ENCODE measurements at places on chromosomes 11 and 22.

GRCh38 chr22:23621082-23621780, 10.9 kb downstream of the DRICH1 start:
- DNase-seq = no peak

DNA sequence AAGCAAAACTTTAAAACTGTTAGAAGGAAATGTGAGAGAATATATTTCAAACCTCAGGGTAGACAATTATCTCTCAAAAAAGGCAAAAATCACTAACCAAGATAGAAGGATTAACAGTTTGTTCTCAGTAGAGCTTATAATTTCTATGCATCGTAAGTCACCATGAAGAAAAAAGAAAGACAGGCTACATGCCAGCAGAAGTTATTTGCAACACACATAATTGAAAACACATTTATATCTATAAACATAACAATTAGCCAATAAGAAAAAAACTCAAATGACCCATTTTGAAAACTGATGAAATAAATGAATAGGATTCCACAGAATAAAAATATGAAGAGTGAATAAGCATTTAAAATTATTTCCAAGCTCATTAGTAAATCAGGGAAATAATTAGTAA, 24.4 kb upstream of the SNX19 start:
- no peak for DNase-seq

DNA sequence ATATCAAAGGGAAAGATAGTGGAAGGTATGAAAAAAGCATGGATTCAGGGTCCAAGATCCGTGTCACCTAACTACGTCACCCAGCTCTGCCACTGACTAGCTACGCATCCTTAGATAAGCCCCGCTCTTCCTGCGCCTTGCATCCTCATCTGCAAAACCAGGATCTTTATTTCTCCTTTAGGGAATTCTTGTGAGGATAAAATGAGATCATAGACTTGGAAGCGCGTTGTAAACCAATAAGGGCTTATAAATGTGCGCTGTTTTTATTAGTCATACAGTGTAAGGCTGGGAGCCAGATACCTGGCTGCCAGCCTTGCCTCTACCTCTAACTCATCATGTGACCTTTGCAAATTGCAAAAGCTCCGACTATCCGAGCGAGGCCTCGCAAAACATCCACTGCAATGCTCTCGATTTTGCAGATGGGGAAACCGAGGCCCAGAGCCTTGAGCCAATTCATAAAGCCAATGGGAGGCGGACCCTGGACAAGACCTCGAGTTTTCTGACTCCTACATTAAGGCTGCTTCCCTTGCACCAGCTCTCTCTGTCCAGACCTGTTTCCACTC, 753 bp downstream of the PRPF19 start:
- peak; percentile 30 for DNase-seq

GRCh38 chr11:6404342-6405051, 14.2 kb downstream of the SMPD1 start:
- DNase-seq = no peak

DNA sequence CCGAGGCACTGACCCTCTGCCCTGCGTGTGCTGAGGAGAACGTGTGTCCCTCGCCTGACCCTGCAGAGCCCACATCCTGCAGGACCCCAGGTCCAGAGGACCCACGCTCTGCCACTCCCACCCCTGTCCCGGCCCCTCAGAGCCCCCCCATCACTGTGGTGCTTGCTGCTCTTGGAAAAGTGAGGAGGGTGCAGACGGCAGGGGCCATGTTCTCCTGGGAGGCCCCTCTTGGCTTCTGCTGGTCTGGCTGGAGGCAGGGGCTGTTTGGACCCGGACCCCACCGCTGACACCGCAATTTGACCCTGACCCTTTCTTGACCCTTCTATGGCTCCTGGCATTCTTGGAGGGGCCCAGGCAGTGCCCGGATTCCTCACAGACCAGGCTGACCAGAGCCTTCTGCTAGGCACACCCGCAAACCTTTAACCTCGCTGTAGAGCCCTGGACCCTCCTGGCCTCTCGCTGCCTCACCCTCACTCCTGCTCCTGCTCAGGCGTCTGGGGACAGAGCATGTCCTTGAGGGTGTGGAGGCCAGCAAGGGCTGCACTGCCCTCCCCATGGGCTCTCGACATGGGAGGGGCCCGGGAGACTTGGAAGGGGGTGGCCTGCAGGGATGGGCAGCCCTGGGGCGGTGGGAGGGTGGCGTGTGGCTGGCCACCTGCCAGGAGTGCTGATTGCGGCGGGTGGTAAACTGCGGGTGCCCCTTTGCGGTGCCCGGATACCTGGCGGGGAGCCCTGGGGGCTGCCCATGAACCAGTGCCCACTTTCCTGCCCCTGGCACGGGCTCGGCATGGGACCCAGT, 37.0 kb upstream of the MUC5AC start:
- DNase-seq = no peak

DNA sequence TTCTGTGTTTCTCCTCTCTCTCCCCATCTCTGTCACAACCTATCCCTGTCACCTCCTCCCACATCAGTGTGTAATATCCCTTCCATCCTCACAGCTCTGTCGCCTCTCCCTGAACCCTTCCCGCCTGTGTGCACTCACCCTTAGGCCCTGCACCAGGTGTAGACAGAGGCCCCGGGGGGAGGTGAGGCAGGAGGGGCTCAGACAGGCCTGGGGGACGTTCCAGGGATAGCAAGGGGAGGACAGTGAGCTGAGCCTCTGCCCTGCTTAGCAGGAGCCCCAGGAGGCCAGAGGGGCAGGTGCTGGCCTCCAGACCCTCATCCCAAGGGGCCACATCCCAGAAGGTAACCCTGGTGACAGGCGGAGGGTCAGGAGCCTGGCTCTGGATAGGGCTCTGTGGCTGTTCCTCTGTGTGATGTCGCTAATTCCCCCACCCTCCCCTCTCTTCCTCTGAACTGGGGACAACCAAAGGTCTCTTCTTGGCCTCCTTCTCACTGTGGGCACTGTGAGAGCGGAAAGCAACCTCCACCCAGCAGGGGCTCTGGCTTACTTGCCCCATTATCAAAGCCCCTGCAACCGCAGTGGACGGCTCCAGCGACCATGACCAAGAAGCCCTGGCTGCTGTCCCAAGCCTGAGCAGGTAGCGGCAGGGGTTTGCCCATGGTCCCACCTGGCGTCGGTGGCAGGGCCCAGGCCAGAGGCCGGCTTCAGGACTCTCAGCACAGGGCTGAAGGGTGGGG, 35.7 kb downstream of the KCNJ4 start:
- DNase-seq = no peak

GRCh38 chr11:64455456-64456261, 96.7 kb downstream of the RPS6KA4 start:
- DNase-seq = no peak

- no peak for DNase-seq
Observed at GRCh38 chr22:30326255-30326705, 461 bp downstream of the TBC1D10A start.

GRCh38 chr11:65826984-65827735, 6.6 kb upstream of the SNX32 start:
- no peak for DNase-seq

- no peak for DNase-seq
Observed at GRCh38 chr22:33083212-33083611, 25.0 kb upstream of the SYN3 start.

DNA sequence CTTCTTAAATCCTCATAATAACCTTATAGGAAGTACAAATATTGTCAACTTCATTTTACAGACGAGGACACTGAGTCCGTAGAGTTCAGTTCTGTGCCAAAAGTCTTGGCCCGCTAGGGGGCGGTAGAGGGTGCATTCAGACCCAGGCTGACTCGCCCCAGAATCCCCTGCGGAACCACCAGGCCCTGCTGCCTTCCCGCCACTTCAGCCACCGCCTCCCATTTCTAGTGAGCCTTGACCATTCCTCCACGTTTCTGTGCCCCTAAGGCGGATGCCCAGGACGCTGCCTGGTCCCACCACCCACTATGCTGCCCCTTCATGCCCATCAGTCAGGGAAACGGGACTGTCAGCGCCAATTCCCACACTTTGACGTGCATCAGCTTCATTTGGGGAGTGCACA, 19.1 kb downstream of the SYT13 start:
- DNase-seq = no peak

DNA sequence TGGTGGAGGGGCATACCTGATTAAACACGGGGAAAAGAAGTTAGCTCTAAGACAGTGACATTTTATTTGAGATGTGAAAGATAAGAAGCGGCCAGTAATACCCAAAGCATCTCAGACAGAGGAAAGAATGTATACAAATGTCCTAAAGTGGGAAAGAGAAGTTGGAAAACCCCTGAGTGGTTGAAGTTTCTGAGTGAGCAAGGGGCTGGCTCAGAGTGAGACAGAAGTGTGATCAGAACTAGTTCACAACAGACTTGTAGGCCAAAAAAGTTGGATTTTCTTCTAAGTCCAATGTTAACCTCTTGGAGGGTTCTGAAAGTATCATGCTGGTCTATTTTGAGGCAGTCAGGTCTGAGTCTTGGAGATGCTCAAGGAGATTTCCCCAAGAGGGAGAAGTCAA, 608.7 kb downstream of the SOX6 start:
- no peak for DNase-seq

GRCh38 chr11:130892861-130893260, 23.4 kb downstream of the SNX19 start:
- no peak for DNase-seq

DNA sequence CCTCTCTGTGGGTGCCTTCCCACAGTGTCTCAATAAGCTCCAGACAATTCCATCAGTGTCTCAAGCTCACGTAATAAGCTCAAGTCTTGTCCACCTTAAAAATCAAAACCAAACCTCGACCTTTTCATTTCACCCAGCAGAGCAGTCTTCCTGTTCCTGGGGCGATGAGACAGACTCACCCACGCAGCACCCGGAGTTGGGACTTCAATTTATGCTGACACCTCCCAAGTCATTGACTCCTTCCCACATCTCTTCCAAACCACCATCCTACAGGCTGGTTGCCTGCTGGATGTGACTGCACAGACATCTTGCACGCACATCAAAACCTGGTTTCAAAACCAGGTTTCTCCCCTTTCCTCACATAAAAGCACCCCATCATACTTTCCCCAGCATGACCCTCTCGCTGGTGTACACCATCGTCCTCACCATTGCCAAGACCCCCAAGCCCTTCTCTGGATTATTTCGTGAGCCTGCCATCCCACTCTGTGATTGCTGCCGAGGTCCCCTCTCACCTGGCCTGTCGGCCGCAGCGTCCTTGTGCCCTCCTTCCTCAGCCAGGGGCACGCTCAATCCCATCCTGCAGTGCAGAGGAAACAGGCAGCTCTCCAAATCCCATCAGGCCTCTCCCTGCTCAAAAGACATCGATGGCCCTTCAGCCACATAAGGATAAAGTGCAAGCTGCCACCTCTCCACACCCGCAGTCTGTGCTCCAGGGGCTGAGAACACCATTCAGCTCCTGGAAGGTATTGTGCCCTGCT, 45.1 kb upstream of the FBXO3 start:
- no peak for DNase-seq

DNA sequence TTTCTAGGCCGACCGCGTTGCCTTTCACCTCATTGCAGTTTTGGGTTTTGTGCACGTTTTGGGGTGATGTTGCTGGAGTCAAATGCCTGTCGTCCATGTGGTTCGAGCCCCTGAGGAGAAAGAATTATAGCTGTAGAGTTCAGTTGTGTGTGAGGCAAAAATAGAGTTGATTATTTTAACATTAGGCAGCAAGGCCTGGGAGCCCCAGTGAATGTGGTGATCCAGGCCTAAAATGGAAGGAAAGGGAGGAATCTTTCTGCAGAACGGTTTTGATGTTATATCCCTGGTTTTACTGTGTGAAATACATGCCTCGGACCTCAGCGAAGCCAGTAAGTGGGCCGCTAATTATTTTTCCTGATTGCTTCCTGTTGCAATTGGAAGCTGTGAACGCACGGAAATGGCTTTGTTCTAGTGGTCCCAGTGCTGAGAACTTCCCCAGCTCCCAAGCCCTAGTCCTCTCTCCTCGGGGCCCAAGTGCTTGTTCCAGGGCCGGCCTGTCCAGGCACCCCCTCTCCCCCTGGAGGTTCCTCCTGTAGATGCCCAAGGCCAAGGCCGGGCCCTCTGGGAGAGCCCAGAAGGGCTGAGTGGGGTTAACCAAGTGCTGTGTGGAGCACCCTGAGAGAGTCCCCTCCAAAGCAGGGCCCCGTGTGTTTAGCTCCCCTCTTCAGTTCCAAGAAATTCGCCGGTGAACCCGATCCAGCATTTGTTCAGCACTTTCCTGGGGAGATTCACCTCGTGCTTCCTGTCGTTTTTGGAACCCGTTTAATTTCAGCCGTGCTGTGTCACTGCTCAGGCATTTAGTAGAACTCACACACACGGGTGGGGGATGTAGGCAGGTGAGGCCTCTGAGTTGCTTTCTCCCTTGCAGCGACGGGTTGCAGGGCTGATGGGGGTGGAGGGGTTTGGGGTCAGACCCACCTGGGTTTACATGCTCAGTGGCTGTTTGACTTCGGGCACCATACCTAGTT, 2.1 kb downstream of the LRP5 start:
- no peak for DNase-seq

GRCh38 chr22:17481424-17481823, 81.9 kb upstream of the SLC25A18 start:
- DNase-seq = no peak

DNA sequence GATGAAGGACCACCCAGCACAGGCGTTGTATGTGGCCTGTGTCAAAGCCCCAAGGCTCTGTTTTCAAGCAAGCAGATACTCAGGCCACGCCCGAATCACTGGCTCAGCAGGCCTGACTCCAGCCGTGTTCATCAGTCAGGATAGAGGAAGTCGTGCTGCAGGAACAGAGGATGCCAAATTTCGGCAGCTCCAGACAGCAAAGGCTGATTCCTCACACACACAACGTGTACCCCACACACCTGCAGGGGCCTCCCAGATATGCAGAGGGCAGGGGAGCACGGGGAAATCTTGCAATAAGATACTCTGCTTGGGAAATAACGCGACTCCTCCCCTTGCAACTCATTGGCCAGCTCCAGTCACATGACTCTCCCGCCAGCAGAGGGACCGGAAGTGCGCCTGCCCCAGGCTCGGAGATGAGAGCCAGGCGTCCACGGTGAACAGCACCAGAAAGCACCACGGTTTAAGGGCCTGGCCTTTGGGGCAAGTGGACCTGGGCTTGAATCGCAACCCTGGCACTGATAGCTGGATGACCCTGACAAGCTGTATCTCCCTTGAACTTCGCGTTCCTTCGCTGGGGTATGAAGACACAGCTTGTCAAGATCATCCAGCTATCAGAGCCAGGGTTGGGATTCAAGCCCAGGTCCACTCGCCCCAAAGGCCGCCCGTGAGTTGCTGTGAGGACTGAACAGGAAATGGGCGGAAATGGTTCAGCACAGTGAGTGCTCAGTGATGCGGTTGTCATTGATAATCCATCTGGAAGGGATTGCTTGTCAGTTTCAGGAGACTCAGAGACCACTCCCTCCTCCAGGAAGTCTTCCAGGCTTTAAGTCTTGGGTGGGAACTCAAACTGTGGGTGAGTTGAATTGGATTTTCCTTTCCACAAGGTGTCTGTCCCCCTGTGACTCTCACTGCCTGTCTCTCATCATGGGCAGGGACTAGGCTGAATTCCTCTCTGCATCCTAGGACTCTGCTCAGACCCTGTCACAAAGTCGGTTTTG, 88.5 kb downstream of the MYEOV start:
- peak; percentile 20 for DNase-seq
